GM23248 (cell line): ENCODE measurements at places on chromosomes 16 and 17. TPM values are rescaled to one million over a fixed set of nuclear protein-coding genes. Genes with fewer than 3 reads are reported as not detected.
A peak's percentile ranks its signal among the peaks of the same experiment; 100 is the strongest.

TPSD1 gene
- total RNA-seq: not detected in 2 replicates

ABCC12 gene
- not detected in 2 replicates for total RNA-seq

CYGB gene
- 6.3 and 8.3 TPM in 2 replicates for total RNA-seq

CD300LF gene
- not detected in 2 replicates for total RNA-seq

PRSS21 gene
- total RNA-seq: not detected in 2 replicates

- no peak for DNase-seq
These were observed 49.6 kb upstream of the PLCG2 start for GRCh38 chr16:81729451-81729850.

GRCh38 chr17:2685696-2686095 lies 25.9 kb downstream of the CLUH start:
- DNase-seq: no peak

DNA sequence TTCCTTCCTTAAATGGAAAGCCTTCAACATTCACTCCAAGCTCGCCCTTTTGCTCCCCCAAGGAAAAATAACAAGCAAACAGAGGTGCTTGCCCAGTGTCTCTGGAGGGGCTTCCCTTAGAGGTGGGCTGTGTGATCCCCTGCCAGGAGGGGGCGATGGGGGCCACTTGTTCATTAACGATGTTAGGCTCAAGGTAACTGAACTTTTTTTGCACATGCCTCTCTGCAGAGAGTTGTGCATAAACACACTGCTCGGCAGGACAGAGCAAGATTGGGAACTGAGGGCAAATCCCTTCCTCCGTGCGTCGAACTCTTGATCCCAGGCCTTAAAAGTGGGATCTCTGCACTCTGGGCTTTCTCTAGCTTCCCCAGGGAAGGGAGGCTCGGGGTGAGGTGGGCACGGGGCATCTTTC lies 15.5 kb upstream of the NAGLU start:
- peak; percentile 50 for DNase-seq

DNA sequence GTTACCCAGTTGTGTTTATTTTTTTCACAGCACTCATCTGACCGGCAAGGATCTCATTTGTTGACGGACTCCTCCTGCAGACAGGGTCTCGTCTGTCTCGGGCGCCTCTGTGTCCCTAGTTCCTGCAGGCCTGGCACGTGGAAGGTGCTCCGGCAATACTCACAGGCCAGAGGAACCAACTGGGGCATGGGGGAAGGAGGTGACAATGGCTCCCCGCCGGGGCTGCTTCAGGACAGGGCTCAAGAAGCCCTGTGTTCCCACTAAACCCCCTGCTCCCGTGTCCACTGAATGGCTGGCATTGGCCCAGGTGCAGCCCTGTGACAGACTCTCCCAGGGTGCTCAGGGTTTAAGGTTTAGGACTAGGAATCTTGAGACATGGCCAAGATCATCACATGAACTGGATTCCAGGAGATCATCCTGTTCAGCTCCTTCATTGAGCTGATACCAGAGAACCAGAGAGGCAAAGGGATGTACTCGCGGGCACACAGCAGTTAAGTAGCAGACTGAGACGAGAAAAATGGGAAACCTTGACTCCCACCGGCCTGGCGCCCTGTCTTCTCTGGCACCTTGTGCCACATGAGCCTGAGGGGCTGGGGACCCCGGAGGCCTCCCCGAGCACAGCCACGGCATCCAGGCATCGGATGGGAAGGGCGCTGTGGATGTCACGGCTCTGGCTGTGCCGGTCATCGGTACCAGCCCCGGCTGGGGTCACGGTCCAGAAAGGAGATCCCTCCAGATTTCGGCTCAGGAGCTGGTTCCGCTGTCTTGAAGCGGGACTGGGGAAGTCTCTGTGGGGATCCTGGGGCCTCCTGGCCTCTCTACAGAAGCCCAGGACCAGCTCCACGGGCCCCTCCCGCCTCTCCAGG lies 29.0 kb downstream of the TIMM22 start:
- DNase-seq: no peak

DNA sequence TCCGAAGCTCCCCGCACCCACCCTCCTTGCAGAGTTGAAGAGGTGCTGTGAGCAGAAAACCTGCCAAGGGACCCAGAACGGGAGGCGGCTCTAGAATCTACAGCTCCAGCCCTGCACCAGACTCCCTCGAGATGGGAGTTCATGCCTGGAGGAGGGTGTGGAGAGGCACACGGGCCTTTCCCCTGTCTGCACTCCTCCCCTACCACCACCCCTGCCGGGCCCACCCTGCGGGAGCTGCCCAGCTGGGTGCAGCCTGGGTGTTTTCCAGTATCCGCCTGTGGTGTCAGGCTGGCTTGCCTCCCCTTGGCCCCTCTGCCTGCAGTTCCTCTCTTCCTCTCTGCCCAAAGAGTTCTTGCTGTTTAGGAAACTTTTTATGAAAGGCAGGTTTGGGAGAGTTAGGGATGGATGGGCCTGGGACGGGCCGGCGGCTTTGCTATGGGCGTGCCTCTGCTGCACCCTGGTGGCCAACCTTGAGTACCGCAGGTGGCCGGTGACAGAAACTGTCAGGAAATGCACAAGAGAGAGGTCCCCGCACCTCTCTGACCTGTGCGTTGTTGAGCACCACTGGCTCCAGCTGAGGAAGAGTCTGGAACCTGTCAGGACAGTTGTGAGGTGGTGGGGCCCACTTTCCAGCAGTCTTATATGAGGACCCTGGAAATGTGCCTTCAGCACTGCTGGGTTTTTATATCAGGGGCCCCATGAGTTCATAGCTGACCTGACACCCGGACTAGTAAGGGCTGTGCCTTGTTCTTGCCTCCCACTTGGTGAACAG lies 354.1 kb downstream of the SEC14L1 start:
- peak; percentile 83 for DNase-seq

- no peak for DNase-seq
These were observed 201.5 kb upstream of the TNRC6C start for GRCh38 chr17:77756846-77757560.

DNA sequence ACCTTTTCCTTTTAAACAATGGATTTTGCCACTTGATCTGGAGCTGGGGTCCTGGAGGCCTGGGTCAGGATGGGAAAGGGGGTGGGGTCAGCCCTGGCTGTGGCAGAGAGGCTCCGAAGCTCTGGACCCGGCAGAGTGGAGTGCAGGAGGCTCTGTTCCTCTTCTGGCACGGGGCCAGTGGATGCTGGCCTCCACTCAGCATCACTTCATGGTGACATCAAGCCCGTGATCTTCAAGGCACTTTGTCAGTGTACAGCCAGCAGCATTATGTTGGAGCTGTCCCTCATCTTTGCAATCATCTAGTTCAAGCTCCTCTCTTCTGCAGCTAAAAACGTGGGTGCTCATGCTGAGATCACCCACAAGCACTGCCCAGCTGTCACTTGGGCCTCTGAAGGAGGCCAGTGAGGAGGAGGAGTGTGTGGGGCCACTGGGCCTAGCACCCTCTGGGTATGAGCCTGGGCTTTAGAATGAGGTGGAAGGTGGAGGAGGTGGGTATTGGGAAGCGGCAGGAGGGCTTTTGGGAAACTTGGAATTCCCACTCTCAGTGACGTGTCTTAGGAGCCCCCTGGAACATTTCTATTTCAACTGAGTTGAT lies 45.9 kb upstream of the MGAT5B start:
- no peak for DNase-seq

DNA sequence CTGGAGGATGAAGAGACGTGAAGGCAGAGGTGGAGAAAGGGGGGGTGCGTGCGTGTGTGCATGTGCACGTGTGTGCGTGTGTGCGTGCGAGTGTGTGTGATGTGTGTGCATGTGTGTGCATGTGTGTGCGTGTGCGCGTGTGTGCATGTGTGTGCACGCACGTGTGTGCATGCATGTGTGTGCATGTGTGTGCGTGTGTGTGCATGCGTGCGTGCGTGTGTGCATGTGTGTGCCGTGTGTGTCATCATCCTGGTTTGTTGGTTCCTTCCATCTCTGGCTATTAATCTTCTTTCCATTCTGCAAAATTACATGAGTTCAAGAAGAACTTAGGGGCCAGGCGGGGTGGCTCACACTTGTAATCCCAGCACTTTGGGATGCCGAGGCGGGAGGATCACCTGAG lies 17.0 kb upstream of the RPL38 start:
- DNase-seq: no peak

GRCh38 chr16:88423448-88423850 lies 29.6 kb upstream of the ZFPM1 start:
- DNase-seq: no peak

- DNase-seq: no peak
These were observed 1057.7 kb upstream of the EEF2KMT start for GRCh38 chr16:6155271-6155670.

- peak; percentile 7 for DNase-seq
These were observed 140.6 kb upstream of the SOX9 start for GRCh38 chr17:71980171-71980570.
